ENCODE measurements at places on chromosomes 2 and 18.
A peak's percentile ranks its signal among the peaks of the same experiment; 100 is the strongest.

GRCh38 chr2:62270728-62271127 is 74.8 kb downstream of the B3GNT2 start:
- DNase-seq = no peak

DNA sequence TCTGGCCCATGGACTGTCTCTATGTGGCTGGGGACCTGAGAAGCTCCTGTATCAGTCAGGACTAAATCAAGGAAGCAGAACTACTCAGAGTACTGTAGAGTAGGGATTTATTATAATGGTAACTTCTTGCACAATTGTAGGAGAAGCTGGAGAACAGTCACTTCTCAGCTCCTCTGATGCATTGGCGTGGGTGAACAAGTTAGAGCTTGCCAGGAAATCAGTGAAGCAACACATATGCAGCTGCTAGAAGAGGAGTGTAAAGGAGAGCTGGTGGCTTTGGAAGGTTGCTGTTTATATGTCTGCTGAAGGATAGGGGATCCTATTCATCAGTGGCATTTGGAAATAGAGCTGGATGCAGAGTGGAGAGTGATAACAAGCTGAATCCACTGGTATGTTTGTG is 215.5 kb upstream of the CWC22 start:
- DNase-seq = peak; percentile 73

DNA sequence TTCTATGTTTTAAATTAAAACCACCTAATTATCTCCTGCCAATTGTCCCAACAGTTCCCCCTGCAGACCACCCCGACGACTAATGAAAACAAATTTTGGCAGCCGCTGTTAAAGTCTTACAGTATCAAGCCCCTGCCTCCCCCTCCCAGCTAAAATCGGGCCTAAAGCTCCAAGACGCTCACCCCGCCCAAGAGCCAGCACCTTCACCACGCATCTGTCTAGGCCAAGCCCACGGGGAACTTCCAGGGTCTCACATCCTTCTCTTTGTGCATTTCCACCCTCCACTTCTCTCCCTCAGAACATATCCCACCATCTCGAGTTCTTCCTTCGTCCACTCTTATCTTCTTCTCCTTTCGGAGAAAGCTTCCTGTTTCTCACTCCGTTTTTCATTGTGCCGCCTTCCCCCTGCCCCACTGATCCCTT is 445 bp downstream of the PRPF40A start:
- DNase-seq = no peak

- DNase-seq = no peak
These were observed 33.0 kb upstream of the KIDINS220 start for GRCh38 chr2:8870441-8870840.

- DNase-seq = no peak
These were observed 1671.8 kb upstream of the SLC39A10 start for GRCh38 chr2:193985272-193985671.

DNA sequence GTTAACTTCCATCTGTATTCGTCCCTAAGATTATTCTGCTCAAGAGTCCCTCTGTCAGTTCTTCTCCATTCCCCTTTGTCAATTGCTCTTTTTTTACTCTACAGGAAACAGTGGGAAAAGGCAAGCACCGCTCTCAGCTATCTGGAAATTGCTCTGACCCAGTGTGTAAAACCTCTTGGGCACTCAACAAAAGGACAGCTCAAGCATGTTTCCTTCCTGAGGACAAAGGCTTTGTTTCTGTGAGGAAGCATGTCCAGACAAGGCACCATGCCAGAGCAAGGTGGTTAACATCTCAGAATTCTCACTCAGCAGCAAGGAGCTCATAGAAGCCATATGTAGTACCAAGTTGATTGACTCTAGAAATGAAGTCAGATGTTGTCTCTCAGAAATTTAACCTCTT is 735.6 kb downstream of the TSN start:
- no peak for DNase-seq

DNA sequence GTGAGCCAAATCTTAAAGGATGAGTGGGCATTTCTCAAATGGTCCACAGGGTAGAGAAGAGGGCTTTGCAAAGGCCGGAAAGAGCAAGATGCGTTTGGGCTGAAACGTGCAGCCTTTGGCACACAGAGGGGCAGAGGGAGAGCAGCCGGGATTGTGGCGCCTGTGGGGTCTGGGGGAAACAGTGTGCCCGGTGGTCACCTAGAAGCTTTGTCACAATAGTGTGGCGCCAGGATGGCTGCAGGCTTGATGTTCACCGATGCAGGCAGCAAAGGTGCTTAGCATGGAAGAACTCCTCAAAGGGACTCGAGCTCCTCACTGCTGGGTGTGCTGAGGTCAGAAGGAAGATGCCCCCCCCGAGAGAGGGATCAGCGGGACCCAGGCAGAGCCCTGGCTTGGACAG is 23.8 kb downstream of the TPO start:
- no peak for DNase-seq

GRCh38 chr18:56481751-56482150 is 156.6 kb downstream of the TXNL1 start:
- DNase-seq = no peak

GRCh38 chr2:235842941-235843340 is 325.2 kb downstream of the GBX2 start:
- DNase-seq = no peak

- no peak for DNase-seq
These were observed 250.8 kb upstream of the ST6GAL2 start for GRCh38 chr2:107136733-107137132.
